NCI-H187 (cell line): ENCODE measurements at places on chromosomes 16 and 17.
A peak's percentile ranks its signal among the peaks of the same experiment; 100 is the strongest.

GRCh38 chr17:59028328-59028727 is 78.4 kb downstream of the TRIM37 start:
- DNase-seq = no peak

GRCh38 chr17:17361867-17362539 is 58.8 kb downstream of the NT5M start:
- DNase-seq = no peak

DNA sequence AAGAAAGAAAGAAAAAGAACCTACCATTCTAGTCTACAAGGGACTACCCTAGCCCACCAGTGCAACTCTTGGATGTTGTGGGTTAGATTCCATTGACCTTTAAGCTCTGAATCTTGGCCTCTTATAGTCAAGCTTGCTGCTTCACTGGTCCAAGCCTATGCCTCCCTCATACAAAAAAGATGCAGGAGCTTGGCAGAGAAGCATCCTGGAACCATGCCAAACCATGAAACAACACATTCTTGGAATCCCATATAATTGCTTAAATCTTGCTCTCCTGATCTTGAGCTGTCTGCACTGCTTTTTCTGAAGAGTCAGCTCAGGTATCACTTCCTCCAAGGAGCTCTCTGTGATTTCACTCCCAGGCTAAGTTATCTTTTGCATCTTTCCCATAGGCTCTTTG is 117.9 kb upstream of the GPR139 start:
- DNase-seq = no peak

GRCh38 chr16:73329358-73330286 is 281.7 kb upstream of the ZFHX3 start:
- no peak for DNase-seq

DNA sequence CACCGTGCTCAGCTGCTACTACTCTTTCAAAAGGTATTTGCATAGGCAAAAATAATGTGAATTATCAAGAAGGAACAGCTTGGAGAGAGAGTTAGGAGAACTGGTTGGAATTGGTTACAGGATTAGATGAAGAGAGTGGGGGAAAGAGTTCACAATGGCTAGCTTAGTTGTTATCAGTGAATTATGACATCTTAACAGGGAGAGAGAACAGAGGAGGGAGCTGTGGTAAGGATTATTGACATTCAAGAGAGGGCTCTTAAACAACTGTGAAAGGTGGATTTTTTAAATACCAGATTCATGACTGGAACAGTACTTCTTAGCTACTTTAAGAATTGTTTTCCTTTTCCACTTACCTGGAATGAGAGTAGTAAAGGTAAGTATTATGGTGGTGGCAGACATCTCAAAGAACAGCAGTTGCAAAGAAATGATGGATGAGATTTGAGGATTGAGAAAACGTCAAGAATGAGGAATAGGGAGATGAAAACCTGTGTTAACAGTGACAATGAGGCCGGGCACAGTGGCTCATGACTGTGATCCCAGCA is 43.9 kb upstream of the SLC5A11 start:
- no peak for DNase-seq

DNA sequence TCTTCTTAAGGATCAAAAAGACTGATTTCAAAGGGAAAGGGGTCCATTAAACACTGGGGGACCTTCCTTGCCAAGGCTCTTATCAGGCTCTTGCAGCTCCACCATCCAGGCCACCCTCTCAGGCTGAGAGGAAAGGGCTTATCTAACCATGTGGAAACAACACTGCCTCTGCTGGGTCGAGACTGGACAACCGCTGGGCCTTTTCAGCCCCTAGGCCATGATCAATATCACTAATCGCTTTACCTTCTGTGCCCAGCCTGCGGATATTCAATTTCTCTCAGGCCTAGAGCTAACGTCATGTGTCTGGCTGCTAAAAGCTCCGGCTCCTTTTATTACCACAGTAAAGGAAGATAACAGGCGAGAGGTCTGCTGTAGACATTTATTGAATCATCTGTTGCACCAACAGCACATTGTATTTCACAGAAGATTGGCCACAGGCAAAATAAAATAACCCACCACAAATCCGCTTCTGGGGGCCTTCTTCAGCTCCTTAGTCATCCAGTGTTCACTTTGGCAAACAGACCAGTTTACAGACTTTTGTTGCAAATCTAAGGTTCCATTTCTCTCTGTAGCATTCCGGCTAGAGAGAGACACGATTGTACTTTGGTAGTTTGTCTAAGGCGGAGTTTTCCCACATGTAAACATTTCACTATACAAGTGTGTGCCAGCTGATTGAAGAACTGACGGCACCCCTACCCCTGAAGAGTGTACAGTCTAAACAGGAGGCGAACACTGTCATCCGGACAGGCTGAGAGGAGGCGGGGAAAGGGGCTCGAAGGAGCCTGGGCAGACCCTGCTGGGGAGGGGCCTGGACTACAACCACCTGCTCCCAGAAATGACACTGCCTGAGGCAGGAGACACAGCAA is 13.9 kb downstream of the CYB561 start:
- DNase-seq = no peak

GRCh38 chr17:81009136-81009535 is 17.5 kb downstream of the CHMP6 start:
- DNase-seq = no peak

- DNase-seq = no peak
These were observed 217.6 kb upstream of the KCNJ16 start for GRCh38 chr17:69857412-69857835.

- DNase-seq = no peak
These were observed 520.4 kb downstream of the WWOX start for GRCh38 chr16:78619811-78620210.

DNA sequence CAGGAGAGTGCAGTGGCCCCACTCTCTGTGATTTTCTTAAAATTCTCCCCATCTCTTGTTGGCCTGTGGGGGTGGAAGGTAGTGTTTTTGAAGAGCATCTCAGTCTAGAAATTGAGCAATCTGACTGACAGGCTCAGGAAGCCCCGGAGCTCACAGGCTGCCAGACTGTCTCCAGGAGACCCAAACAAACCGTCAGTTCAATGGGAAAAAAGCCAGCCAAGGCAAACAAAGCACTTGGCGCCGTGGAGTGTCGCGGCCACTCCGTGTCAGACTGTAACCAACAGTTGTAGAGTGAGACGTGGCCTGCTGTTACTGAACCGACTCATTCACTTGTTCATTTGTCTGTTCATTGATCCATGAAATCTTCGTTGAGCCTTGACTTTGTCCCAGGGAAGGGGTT is 33.7 kb downstream of the RGS9 start:
- no peak for DNase-seq

DNA sequence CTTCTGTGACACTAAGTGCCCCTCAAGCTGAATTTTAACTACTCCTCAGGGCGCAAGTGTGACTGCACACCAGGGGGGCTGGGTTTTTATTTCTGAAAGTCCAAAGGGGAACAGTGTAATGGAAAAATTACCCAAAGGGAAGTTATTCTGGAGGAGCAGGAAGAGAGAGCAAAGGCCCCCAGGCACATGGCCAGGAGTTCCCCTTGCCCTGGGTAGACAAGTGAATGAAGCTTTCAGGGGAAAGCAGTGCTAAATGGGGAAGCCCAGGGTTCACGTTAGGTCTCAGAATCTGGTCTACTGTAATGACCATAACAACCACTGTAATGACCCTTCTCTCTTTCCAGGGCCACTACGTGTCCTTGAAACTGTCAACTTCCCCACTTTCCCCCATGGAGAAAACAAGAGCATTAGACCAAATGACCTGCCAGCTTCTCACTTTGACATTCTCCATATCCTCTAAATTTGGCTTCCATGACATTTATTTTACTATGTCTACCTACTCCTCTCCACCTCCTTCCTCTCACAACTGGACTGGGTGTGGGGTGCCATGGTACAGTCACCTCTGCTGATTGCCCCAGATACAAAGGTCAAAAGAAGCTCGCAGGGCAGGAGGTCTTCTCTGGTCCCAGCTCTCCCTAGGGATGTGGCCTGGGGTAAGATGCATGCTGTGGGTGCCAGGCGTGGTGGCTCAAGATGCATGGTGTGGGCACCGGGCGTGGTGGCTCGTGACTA is 34.1 kb upstream of the MMP2 start:
- DNase-seq = no peak

GRCh38 chr16:66878067-66878466 is 2.2 kb upstream of the PDP2 start:
- no peak for DNase-seq

GRCh38 chr17:40614431-40615067 is 33.1 kb downstream of the SMARCE1 start:
- no peak for DNase-seq

DNA sequence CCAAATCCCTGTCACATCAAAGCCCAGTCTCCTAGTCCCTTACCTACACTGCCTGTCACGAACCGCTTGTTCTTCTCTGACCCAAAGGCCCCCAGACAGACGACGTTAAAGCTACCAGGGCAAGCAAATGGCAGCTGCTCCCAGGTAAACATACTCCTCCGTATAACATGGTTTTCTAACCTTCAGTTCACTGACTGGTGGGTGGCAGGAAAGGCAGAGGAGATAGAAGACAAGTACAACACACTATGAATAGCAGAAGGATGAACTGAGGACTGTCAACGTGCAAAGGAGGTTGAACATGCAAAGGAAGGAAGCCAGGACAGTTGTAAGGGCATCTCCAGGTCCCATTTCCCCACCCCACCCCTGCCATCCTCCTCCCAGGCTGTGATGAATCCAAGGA is 449.8 kb downstream of the SHISA9 start:
- no peak for DNase-seq

DNA sequence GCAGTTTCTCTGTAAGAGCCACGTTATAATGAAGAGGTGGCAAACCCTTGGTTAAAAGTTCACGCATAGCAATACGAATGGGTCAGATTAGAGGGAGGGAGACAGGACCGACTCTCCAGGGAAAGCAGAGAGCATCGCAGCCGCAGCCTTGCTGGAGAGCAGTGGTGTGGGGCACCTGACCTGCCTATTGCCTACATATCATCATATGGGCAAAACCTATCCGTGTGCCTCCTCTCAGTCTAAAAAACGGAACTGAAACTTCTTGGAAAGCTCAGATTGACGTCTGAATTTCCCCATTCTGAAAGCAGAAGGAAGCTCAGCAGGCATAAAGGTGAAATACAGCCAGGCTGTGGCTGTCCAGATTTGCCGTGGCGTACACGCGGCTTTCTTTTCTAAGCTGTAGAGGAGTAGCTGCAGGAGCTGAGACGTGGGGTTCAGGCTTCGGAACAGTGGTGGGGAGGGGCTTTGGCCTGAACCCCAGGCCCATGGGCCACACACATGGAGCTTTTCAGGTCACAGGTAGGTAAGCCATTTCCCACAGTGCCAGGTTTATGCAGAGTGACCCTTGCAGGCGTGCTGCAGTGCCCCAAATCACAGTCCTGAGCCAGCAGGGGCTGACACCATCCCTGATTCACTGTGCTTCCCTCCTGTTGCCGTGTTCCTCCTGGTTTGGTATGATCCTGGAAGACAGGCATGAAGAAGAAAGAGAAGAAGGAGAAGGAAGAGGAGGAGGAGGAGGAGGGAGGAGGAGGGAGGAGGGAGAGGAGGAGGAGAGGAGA is 41.6 kb upstream of the TNRC6C start:
- DNase-seq = no peak

GRCh38 chr17:43839670-43840108 is 6.7 kb upstream of the MPP3 start:
- peak; percentile 72 for DNase-seq

GRCh38 chr16:56970934-56971767 is 9.4 kb downstream of the CETP start:
- no peak for DNase-seq

- no peak for DNase-seq
These were observed 186.8 kb upstream of the IRX3 start for GRCh38 chr16:54473226-54473993.

GRCh38 chr16:83579027-83579426 is 228.8 kb upstream of the HSBP1 start:
- DNase-seq = no peak

- DNase-seq = no peak
These were observed 17.7 kb downstream of the ITGAL start for GRCh38 chr16:30490210-30490609.

DNA sequence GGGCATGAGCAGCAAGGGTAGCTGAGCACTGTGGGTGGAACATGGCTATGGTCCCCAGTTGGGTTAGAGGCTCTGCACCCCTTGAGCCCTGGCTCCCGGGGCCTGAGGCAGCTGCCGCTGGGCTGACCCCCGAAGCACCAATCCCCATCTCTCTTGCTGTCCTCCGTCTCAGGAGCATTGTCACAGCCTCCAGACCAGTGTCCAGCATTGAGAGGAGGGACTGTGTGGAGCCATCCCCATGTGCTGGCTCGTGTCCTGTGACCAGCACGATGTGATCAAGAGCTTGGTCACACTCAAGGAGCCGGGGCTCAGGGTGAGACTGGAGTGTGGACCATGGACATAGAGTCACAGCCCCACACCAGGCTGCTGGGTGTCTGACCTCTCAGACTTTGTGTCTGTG is 2.9 kb downstream of the SMTNL2 start:
- no peak for DNase-seq

DNA sequence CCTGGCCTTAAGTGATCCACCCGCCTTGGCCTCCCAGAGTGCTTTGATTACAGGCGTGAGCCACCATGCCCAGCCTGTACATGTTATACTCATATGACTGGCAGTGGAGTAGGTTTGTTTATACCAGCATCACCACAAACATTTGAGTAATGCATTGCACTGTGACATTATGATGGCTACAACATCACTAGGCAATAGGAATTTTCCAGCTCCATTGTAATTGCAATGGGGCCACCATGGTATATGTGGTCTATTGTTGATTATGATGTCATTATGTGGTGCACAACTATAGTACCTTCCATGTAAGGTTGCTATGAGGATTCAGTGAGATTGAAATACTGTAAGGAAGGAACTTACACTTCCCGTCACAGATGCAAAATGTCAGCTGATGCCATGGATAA is 168.9 kb downstream of the COPRS start:
- no peak for DNase-seq

DNA sequence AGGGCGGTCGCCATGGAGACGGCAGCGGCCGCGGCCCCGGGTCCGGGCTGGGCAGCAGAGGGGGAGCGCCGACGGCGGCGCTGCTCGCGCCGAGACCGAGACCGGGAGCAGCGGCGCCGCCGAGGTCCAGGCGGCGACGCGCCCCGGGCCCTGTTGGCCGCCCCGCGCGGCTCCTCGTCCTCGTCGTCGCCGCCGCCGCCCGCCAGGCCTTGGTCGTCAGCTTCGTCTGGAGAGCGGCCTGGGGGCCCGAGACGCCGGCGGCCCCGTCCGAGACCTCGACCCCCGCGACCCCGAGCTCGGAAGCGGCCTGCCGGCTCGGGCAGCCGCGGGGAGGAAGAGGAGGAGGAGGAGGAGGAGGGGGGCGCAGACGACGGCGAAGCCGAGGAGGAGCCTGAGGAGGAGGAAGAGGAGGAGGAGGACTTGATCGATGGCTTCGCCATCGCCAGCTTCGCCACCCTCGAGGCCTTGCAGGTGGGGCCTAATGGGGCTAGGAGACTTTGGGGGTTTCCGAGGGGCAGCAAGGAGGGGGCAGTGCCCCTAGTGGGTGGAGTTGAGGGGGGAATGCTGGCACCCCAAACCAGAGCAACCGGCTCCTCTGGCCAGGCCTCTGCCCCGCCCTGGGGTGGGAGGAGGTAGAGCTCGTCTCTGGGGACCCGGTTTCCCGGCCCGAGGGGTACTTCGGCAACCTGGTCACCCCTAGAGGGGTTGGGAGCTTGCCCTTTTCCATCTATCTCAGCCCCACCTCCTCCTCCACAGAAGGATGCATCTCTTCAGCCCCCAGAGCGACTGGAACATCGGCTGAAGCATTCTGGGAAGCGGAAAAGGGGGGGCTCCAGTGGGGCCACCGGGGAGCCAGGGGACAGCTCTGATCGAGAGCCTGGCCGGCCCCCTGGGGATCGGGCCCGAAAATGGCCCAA is 1.5 kb downstream of the FBRS start:
- no peak for DNase-seq

- no peak for DNase-seq
These were observed 4.2 kb upstream of the MAFG start for GRCh38 chr17:81931557-81932332.

- no peak for DNase-seq
These were observed 8.8 kb downstream of the ODAD4 start for GRCh38 chr17:41939044-41939692.
